Hindlimb muscle (tissue), 1 donor: ENCODE measurements at places on chromosomes 7 and 10.
A peak's percentile ranks its signal among the peaks of the same experiment; 100 is the strongest.

DNA sequence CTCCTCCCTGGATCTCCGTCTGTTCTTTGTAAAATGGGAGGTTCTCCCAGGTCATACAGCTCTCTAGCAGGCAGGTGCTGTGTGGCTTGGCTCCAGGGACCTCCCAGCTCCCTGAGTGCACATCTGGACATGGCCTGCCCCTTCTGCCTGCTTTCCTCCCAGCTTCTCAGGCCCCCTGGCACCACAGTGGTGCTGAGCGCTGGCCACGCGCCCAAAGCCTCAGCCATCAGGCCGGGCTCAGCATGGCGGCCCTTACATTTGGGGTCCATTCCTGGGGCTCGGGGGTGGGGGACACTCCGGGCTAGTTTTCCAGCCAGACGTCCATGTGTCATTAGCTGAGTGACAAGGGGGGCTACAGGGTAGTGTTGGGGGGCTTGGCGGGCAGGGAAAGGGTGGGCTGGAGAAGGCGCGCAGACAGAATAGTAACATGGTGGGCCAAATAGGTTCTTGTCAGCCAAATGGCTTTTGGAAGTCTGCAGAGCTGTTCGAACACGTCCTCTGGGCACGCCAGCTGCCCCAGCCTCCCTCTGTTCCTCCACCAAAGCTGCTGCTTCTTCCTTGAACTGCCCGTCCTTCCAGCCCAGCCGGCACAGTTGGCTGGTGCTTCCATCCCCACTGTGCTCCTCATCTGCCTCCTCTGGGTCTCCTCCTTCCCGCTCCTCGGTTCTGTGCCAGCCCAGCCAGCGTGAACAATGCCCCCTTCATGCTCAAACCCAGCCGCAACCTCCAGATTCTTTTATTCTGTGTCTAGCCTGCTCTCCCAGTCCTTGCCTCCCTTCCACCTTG, 65.9 kb downstream of the GOLGA7B start:
- DNase-seq, result no peak

DNA sequence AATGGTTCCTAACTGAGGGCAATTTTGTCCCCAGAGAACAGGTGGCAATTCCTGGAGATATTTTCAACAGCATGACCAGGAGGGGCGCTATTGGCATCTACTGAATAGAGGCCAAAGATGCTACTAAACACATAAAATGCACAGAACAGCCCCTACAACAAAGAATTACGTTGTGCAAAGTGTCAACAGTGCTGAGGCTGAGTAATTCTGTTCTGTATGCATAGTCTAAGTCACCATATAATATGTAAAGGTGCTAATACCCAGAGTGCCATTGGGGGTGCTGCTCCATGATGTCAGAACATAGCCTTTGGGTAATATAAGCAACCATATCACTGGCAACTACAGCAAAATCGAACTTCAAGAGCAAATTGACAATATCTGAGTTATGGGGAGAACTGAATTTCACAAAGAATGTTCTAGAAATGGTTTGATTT, 213.3 kb upstream of the PHYHIPL start:
- no peak for DNase-seq

GRCh38 chr7:102390697-102391484, 5.3 kb upstream of the PRKRIP1 start:
- DNase-seq, result peak; percentile 73

GRCh38 chr7:131057794-131058070, 269.9 kb upstream of the MKLN1 start:
- DNase-seq, result no peak

DNA sequence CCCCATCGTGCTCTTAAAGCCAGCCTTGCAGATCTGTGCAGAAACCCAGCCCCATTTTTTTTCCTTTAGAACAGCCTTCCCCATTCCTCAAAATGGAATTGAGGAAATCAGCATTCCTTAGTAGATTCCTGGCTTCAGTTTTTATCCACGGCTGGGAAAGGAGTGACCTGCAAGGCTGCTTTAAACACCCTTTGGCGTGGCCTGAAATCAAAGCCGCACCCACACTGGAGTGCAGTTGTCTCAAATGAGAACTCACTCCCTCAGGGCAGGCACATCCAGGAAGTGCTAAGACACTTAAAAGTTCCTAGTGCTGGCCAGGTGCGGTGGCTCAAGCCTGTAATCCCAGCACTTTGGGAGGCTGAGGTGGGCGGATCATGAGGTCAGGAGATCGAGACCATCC, 34.8 kb downstream of the HTR5A start:
- no peak for DNase-seq

- DNase-seq, result no peak
Measured at GRCh38 chr10:9163699-9164098, 1109.2 kb downstream of the GATA3 start.

GRCh38 chr10:106384496-106384895, 780.0 kb downstream of the SORCS1 start:
- no peak for DNase-seq

GRCh38 chr10:77082601-77083252, 554.9 kb downstream of the KCNMA1 start:
- no peak for DNase-seq

- no peak for DNase-seq
Measured at GRCh38 chr7:107276220-107276827, 107.5 kb downstream of the HBP1 start.

- DNase-seq, result no peak
Measured at GRCh38 chr7:76142861-76143260, 58.8 kb upstream of the SRRM3 start.

DNA sequence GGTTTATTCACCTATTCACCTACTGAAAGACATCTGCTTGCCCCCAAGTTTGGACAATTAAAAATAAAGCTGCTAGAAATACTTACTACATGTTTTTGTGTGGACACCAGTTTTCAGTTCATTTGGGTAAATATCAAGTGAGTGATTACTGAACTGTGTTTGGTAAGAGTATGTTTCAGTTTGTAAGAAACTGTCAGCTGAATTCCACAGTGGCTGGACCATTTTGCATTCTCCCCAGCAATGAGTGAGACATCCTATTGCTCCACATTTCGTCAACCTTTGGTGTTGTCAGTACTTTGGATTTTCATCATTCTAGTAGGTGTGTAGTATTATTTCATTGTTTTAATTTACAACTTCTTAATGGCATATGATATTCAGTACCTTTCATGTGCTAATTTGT, 17.4 kb upstream of the IKZF1 start:
- no peak for DNase-seq

GRCh38 chr7:120441850-120442249, 168.9 kb downstream of the KCND2 start:
- no peak for DNase-seq
